ENCODE measurements at places on chromosomes 1 and 21.

DNA sequence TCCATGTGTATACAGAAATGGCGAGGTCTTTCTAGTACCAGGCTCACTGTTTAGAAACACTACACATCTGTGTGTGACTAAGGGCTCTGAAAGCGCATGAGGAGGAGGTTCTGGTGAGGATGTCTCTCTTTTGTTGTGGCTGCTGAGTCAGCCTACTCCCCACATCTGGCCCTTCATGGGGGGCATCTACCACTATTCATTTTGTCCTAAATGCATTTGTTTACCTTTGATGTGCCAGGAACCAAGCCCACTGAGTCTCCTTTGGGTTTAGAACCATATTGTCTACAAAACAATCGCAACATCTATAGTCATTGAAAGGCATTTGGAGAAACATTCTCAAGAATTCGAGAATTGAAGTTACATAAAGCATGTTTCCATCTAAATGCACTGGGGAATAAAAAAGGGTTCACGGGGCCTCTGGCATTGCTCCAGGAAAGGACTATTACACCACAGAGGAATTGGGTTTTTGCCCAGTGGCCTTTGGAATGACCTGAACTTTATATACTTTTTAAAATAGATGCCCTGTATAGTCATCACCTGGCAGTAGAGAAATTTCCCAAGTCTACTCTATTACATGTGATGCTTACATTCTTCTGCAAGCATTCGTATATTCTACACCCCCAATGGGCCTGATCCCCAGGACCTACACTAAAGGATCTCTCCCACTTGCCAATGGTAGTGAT lies 35.1 kb upstream of the ADORA3 start:
- no peak for DNase-seq

DNA sequence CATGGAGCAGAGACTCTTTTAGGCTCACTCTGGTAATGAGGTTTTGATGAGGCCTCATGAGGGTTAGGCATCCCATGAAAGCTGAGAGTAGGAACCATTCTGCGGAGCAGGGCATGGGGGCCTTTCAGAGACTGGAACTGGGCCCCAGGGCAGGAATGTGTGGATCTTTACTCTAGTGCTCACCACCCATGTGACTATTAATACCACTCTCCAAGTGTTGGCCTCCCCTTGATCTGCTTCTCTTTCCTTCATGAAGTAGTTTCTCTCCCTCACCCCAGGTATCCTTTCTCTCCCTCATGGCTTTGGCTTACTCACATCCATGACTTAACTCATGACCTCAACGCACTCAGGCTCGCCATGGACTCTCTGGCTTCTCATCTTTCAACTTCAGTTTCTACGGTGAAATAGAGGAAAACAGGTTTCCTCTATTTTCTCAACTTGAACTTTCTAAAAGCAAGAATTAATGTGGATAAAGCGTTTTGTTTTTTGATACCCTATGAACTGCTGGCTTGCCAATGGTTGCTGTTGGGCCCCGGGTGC lies 50.5 kb upstream of the GADD45A start:
- DNase-seq, result no peak

GRCh38 chr1:2972011-2972878 lies 49.0 kb upstream of the ACTRT2 start:
- DNase-seq, result no peak

GRCh38 chr1:35270836-35271235 lies 2.3 kb downstream of the ZMYM4 start:
- DNase-seq, result peak; percentile 62

- DNase-seq, result no peak
Observed at GRCh38 chr1:69765951-69766350, 198.2 kb downstream of the LRRC7 start.

- DNase-seq, result no peak
Observed at GRCh38 chr1:110565565-110565964, 40.6 kb downstream of the KCNA2 start.

DNA sequence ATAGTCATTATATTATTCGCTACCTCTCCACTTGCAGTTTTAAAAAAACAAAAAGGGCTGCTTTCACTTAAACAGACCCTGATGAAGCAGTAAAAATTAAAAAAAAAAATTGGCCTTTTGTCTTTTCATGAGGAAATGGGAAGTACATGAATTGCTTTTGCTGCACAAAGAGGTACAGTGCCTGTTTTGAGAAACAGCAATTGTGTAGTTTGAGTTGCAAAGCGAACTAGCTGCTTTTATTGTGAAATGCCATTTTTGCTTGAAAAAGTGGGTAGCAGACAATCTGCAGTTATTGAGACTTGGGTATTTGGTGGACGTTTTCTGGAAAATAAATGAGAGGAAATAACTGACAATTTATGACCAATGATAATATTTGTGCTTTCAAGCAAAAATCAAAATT lies 7.0 kb downstream of the DIP2A start:
- DNase-seq, result peak; percentile 19

DNA sequence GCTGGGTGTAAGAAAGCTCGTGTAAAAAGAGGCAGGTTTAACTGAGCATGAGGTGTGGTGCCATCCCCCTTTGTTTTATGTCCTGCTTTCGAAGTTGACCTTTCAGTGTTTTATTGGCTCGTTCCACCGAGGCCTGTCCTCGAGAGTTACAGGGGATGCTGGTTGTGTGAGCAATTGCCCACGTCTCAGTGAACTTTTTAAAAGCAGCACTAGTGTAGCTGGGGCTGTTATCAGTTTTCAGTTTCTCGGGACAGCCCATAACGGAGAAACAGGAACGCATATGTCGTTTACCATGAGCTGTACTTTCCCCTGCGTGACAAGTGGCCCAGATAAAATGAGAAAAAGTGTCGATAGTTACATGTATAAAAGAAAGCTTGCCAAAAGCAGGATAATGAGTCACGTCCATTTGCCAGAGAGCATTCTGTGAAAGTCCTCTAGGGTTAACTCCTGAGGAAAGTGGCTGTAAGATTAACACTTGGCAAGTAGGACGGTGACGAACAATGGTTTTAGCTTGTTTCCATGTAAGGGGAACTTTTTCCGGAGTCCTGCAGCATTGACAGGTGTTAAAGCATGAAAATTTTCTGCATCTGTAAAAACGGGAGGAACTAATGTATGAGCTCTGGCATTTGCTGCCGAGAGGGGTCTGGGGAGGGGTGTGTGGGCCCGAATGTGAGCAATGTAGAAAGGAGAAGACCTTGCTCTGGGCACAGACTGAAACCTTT lies 7.8 kb upstream of the LRRC47 start:
- no peak for DNase-seq

- no peak for DNase-seq
Observed at GRCh38 chr1:55313903-55314302, 98.7 kb upstream of the USP24 start.

DNA sequence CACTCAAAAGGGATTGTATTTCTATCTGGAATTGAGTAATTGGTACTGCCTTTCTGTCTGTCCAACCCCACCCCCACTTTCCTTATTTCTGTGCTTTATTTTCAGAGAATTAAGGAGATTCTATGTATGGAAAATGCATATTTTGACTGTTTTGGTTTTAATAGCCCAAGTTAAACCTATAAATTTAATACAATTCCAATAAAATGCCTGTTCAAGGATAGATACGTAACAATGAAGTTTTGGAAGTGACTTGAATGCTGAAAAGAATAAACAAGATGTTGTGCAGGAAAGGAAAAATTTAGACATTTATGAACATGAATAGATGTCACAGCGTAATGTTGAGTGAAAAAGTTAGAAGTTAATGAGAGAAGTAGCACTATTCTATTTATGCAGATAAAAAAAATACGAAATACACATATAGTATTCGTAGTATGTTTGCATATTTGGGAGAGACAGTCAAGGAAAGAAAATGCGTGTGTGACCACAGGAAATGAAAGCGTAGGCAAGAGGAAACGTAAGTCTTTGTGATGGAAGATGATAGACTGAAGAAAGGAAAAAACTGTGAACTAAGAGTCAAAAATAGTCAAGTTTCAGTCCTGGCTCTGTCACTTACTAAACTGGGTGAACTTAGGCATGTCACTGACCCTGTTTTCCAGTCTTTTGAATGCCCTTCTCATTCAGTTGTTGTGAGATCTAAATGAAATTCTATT lies 62.1 kb downstream of the MEF2D start:
- DNase-seq, result no peak

GRCh38 chr21:38821959-38822682 lies 16.4 kb downstream of the ETS2 start:
- DNase-seq, result no peak

DNA sequence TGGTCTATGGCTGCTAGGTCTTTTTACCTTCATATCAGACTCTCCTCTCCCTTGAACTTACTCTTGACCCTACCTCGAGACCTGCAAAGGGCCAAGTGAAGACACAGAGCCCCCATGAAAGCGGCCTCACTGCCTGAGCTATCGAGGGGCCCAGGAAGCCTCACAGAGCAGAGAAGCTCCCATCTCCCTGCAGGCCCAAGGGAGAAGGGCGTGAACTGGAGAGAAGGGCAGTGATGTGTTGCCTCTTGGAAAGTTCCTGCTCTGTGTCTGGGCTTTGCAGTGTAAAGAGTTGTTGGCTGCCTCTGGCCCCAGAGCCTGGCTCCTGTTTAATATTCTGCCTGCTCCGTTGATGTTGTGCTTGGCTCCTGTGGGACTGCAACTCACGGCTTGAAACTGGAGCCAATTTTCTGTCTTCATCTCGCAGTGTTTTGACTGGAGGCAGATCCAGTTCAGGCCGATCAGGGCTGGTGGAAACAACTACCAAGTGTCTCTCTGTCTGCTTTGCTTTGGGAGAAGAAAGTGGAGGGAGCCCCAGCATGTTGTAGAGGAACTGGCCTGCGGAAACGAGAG lies 4.3 kb downstream of the SERTAD4 start:
- DNase-seq, result no peak

- peak; percentile 38 for DNase-seq
Observed at GRCh38 chr1:109595531-109595930, 23.9 kb downstream of the GNAT2 start.

- DNase-seq, result no peak
Observed at GRCh38 chr1:162166917-162167615, 97.6 kb downstream of the NOS1AP start.

DNA sequence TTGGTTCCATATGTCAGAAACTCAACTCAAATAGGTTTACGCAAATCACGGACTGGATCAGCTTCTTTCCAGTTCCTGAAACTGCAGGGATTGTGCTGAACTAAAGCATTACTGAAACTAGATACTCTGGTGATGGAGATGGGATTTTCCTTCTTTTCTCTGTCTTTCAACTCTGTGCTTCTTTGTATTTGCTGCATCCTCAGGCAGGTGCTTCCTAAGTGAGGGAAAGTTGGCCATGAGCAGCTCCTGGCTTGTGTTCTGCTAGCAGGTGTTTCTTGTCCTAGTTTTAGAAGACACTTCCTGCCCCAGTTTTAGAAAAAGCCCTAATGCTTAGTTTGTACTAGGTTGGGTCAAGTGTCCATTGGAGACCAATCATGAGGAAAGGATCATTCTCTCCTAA lies 86.7 kb upstream of the USP24 start:
- DNase-seq, result no peak

DNA sequence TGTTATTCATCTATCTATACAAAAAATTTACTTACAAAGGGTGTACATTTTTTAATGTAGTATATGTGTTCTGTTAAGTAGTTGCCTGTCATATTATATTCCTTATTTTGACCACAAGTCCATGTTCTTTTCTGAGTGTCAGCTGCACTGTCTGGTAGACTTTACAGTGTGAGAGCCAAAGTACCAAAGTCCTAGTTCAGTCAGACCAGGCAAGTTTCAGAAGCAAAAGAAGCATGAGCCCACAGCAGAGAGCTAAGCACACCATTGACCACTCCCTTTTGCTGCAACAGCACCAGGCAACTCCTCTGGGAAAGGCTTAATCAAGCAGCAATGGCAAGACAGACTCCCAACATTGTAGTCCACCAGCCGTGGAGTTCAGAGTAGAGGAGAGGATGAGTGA lies 631.9 kb upstream of the PKN2 start:
- no peak for DNase-seq

DNA sequence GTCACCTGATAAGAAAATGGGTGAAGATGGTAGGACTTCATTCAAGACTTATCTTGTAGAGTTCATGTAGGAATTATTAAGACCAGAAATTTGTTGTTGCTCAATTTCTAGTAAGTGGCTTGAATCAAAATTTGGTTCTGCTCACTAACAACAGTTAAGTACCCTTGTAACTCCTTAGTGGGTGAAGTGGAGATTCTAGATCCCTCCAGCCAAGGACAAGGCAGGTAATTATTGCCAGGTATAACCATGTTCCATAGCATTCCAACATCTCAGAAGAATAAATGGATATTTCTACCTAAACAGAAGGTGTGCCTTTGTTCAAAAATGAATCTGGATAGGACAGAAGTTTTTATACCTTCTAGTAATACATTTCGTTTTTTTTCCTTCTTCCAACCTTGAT lies 282.3 kb downstream of the DUSP10 start:
- DNase-seq, result no peak

Data from suppressor macrophage treated with lipopolysaccharide for 1 hour (primary cell).